ENCODE measurements at places on chromosomes 16 and 17.

DNA sequence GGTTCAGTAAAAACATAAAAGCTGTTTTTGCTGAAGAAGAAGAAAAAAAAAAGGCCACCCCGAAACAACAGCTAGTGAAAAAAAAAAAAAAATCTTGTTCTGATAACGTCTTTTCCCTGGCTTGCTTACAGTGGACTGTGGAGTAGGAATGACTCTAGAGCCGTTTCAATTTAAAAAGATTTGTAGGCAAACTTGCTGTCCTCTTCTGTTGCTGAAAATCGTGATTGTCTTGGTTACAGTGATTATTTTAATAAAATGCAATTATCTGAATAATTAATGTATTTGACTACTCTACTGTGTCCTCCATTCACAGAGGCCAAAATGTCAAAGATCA, 190.6 kb upstream of the TBX2 start:
- DNase-seq, result no peak

DNA sequence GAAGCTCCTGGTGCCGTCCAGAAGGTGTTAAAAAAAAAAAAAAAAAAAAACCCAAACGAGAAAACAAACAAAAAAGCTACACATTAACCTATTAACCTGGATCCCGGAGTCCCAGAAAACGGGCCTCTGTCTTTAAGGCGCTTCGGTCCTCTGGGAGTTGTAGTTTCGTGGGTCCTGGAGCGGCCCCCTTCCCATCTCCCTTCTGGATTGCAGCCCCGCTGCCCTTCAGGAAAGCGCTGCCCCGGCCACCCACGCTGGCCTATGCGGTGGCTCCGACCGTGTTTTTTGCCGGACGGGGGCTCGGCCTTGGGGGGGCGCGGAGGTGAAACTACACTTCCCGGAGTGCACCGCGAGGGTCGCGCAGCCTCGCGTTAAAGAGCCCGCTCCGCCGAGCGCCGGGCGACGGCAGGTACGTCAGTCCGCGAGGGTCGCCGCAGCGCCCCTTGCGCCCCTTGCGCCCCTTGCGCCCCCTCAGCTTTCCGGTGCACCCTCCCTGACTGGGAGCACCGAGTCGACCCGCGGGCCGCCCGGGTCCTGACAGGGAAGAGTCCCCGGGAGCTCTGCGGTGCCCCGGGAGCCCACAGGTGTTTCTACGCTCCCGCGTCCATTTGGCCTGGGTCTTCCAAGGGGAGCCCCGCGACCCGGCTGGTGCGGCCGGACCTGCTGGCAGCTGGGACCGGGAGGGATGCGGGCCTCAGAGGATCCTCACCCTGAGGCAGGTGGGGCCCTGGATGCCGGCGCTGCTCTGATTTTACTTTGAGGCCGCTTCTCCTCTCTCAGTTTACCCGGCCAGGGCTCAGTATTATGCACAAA, at the start of gene FCSK:
FCSK (plus strand) TSS at position 374 of the 813 bp plus-strand sequence. CDS start 8,596 bp downstream, outside the sequence.
- peak; percentile 84 for DNase-seq

- no peak for DNase-seq
Observed at GRCh38 chr17:14317383-14317782, 16.5 kb downstream of the HS3ST3B1 start.

GRCh38 chr17:21278450-21279197, 5.9 kb upstream of the MAP2K3 start:
- DNase-seq, result peak; percentile 71

DNA sequence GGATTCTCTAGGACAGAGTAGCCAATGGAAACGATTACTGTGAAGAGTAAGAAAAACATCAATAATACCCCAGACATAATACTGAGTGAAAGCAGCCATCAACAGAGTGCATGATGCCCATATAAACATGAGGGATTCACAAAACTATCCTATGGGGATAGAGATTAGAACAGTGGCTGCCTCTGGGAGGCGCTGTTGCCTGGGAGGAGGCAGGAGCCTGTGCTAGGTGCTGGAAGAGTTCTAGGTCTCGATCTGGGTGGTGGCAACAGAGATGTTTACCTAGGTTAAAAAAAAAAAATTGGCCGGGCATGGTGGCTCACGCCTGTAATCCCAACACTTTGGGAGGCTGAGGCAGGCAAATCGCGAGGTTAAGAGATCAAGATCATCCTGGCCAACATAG, 7.9 kb downstream of the FA2H start:
- no peak for DNase-seq

DNA sequence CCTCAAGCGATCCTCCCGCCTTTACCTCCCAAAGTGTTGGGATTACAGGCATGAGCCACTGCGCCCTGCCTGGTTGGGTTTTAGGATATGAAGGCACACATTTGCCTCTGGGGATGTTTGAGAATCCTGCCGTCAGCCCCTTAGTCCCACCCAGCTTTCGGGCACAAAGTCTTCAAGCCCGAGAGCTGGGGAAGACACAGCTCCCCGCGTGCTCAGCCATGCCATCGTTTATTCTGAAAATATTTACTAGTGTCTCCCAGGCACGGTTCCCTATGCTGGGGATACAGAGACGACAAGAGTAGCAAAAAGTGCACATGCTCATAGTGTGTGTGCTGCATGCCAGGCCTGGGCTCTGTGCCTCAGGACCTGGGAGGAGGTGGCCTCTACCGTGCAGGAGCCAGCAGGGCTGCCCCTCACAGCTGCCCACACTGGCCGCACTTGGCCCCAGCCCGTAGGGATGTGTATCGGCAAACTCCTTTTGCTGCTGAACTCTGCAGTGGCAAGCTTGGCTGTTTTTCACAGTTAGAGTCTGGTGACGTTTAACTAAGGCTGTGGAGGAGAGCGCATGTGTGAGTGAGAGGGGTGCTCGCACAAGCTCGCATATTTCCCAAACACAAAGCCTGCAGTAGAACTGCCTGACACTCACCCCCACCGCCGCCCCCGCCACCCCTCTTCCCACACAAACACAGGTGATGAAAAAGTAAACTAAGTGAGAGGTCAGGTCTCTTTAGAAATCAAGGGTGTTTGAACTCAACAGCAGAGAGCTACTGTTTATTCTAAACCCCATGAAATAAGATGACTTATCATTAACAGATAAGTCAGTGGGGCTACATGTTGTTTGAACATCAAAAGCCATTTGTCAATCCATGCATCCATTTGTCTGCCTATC, 266.4 kb downstream of the MRTFB start:
- no peak for DNase-seq

DNA sequence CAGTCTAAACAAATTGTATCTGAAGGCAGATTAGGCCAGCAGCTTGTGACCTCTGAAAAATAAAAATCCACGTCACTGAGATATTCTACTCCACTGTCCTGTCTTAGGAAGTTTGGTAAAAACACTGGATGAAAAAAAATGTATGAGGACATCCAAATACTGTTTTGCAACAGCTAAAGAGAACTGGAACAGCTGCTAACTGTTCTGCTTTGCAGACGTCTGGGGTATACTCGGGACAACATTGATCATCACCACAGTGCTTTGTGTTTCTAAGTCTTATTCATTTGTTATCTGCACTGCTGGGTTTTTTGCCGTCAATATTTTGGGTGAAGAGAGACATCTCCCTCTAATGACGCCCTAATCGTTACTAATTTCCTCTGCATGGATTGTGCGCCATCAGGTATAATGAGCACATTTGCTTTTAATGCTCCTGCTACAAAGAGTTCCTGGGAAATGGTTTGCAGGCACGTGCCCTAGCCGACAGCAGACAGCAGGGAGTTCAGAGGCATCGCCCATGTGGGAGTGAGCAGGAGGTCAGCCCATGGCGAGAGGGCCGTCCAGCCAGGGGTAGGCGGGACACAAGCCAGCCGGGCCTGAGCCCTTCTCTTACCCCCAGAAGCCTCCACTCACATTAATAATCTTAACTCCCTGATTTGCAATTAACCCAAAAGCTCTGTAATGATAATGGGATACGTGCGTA, 87.0 kb downstream of the CBLN1 start:
- DNase-seq, result no peak
